ENCODE measurements at places on chromosomes 7 and 10.

- DNase-seq: no peak
Measured at GRCh38 chr10:70791386-70792039, 6.3 kb upstream of the TBATA start.

DNA sequence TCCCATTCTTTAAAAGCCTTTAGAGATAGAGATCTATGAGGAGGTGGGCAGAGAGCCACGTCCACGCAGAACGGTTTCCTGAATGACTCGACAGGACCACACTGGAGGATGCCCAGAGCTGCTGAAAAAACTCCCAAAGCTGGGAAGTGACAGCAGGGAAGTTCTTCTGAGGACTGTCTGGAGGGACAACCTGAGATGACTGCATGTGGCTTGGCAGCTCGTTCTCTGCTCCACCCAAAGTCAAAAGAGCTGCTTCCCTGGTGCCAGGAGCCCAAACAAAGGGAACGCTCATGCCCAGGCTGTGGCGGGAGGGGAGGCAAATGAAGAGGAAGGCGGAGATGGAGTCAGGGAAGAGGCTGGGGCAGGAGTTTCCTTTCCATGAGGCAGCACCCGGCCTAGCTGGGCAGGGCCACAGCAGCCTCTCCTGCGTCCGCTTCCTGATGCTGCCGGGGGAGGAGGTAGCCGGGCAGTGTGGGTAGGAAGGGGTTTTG lies 95.4 kb downstream of the CCDC3 start:
- DNase-seq: no peak

- peak; percentile 82 for DNase-seq
Measured at GRCh38 chr10:103616705-103617601, 123.4 kb downstream of the NEURL1 start.

DNA sequence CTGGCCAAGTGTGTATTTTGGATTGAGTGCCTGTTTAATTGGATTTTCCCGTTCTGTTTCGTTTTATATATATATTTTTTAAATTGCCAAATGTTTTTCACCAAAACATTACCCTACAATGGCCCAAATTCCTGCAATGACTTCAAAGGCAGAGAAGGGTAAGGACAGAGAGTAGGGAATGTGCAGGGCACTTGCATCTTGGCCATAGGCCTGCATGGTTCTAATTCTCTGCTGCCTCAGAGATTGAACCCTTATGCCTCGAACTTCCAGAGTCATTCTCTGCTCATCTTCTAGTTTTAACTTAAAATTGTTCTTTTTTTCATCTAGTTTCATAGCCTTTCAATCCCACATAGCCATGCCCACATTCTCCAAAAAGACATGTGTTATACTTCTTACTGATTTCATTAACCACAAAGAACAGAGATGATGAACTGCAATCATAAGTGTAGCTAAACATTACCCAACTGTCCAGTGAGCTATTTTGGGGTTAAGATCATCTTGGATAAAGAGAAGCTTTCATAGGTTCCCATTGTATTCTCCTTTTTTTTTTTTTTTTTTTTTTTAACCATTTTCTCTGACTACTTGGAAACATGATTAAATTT lies 177.6 kb downstream of the PLXDC2 start:
- DNase-seq: no peak

- no peak for DNase-seq
Measured at GRCh38 chr7:47702080-47702479, 120.2 kb upstream of the TNS3 start.

- no peak for DNase-seq
Measured at GRCh38 chr7:139697056-139697455, 80.7 kb downstream of the HIPK2 start.

DNA sequence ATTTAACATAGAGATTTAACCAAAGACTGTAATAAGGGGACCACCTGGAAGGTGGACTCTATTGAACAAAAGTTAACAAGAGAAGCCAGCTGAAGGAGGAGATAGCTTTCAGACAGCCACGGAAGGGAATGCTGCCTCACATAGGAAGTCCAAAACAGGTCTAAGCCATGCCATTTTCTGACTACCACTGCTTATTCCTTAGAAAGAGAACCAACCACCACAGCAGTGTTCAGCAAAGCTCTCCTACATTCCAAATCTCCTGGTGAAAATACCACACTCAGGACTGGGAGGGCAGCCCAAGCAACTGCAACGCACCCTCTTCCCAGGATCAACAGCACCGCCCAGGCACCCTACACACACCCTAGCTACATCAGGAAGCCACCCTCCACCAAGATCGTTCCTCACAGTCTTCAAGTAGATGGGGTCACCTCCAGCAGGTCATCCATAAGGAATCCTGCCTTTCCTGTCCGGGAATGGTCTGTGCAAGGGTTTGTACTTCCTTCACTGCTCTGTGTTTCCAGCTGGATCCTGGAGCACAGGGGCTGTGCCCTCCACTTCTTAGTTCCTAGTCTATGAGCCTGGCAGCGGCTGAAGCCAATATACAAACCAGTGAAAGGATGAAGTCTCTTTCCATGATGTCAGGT lies 2.5 kb downstream of the KIAA1549 start:
- DNase-seq: no peak

GRCh38 chr10:11013836-11014235 lies 3.8 kb upstream of the CELF2 start:
- no peak for DNase-seq

DNA sequence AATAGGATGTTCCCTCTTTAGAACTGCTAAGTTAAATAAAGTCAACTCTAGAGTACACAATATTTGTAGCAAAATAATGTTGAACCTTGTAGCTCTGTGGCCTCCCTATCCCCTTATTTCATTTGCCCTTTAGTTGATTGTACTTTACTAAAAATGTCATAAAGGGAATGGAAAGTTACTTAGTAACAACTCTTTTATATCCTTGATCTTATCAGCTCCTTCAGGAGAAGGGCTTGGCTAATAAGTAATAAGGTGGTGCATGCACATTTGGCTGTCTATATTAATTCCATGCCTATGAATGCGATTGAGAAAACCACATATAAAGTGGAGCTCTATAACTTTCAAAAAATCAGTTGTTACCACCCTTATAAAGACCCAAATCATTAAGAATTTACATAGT lies 41.5 kb upstream of the GATA3 start:
- DNase-seq: no peak

DNA sequence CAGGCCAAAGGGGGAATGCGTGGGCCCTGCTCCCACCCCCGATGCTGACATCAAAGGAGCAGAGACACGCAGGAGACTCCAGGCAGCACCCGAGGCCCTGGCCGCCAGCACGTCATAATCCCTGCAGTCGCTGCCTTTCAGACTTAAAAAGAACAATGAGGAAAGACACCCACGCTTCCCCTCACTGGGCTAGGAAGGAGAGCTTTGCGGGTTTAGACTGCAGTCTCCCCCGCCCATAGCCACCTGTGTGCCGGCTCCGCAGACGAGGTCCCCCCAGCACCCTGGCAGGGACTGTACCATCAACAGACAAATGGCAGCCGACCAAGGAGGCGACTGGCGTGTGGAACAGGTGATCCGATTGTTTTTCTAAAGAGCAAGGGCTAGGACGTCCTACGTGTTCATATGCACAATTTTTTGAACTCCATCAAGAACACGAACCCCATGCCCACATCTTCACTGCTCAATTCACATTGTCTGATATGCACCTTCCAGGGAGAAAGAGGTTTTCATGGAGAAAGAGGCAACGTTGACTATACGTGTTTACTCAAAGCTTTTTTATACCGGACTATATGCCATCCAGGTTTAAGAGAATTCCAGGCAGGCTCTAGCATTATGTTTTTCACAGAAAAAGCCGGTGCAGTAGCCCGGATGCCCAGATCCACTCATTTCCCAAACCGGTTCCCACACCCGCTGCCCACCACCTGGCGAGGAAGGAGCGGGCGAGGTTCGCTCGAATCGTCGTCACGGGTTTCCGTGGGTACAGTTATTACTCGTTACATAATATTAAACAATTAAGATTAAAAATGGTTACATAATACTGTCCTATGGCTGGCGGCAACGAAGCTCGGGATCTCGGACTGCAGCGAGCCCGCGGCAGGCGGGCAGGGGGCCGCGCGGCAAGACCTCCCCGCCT lies 1.1 kb downstream of the GRB10 start:
- DNase-seq: no peak

DNA sequence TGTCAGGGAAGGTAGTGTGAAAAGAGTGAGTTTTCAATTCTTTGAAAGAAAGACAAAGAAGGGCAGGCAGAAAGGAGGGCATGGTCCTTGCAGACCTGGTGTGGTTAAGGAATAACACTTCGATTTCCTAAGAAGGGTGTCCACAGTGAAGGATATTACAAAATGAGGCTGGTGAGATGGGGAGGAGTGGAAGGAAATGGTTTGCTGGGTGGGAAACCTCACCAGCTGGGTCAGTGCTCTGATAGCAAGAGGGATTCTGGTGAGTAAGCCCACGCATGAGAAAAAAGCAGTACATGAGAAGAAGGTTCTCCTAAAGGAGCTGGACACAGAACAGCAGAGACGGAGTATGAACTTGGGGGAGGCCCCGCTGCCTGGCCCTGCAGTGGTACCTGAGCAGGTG lies 230.6 kb upstream of the PLXNA4 start:
- DNase-seq: no peak

GRCh38 chr7:158541346-158542010 lies 46.1 kb downstream of the PTPRN2 start:
- no peak for DNase-seq

GRCh38 chr7:148580446-148580845 lies 10.1 kb upstream of the C7orf33 start:
- DNase-seq: no peak

All from HFFc6 (cell line).